ENCODE measurements at places on chromosomes 13 and 19. TPM values are rescaled to one million over a fixed set of nuclear protein-coding genes. Genes with fewer than 3 reads are reported as not detected.

The CYP2A6 gene
- total RNA-seq: not detected

- no peak for DNase-seq
Measured at GRCh38 chr13:24273926-24274325, 35.5 kb upstream of the C1QTNF9 start.

The PGLYRP1 gene
- total RNA-seq: not detected

- DNase-seq: no peak
Measured at GRCh38 chr13:44197791-44198770, 175.5 kb upstream of the SERP2 start.

DNA sequence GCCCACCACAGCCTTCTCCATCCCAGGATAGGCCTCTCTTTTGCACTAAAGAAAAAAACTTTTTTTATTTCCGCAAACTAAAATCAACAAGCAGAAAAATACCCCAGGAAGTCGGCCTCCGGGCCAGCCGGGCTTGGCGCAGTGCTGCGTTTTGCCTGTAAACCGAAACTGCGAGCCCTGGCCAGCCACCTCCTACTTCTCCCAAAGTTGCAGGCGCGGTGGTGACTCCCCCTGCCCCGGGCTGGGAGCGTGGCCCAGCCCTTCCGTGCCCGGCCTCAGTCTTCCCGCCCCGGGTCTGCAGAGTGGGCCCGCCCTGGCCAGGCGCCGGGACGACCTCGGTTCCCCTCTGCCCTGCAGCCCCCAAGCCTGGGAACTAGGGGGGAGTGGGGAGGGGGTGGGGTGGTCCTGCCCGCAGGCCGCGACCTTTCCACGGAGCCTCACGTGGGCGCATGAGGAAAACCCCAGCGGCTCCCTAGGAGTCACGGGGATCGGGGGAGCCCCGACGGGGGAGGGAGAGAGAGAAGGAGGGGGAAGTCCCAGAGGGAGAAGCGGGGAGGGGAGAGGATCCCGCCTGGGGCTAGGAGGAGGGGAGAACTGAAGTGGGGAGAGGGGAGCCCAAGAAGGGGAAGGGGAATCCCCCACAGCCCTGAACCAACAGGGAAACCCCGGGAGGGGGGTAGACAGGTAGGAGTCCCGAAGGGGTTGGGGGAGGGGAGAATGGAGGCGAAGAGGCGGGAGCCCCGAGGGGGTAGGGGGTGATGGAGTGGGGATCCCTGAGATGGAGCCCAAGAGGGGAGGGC is 3.0 kb downstream of the GADD45B start:
- peak; percentile 78 for DNase-seq

DNA sequence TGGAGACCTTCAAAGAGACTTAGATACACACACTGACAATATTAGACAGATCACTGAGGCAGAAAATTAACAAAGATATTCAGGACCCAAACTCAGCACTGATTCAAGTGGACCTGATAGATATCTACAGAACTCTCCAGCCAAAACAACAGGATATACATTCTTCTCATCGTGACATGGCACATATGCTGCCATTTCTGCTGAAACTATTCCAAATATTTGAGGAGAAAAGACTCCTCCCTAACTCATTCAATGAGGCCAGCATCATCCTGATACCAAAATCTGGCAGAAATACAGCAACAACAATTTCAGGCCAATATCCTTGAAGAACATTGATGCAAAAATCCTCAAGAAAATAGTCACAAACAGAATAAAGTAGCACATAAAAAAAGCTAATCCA is 53.3 kb downstream of the TRPC4 start:
- DNase-seq: no peak

DNA sequence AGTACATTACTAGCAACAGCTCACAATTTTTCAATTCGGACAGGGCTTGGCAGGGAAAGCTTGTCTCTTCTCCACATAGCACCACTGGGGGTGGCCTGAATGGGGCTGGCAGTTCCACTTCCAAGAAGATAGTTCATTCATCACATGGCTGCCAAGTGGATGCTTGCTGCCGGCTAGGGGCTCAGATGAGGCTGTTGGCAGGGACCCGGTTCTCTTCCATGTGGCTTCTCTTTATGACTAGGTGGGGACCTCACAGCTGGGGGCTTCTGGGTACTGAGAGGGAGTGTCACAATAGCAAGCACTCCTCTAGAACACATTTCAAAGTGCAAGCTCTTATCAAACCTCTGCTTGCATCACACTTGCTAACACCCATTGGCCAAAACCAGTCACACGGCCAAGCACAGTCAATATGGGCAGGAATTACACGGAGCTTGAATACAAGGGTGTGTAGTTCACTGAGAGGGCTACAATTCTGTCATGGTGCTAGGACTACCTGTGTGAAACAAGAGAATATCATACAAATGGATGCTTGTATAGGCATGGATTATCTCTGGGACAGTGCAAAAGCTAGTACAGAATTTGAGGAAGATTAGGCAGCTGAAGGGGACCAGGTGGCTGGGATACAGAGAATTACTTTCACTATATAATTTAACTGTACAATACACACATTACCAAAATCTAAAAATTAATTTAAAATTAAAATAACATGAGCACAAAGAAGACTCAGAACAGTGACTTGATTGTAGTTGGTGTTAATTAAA is 32.3 kb downstream of the ATP7B start:
- DNase-seq: no peak

- DNase-seq: no peak
Measured at GRCh38 chr13:34719060-34719875, 222.8 kb upstream of the NBEA start.

GRCh38 chr13:106561551-106562170 is 6.3 kb downstream of the ARGLU1 start:
- no peak for DNase-seq

GRCh38 chr19:30437869-30438268 is 65.7 kb downstream of the ZNF536 start:
- DNase-seq: no peak

GRCh38 chr13:105213512-105213911 is 1322.0 kb downstream of the EFNB2 start:
- no peak for DNase-seq

- no peak for DNase-seq
Measured at GRCh38 chr13:96428911-96429310, 339.0 kb downstream of the HS6ST3 start.

GRCh38 chr19:2768365-2769132 is 14.5 kb downstream of the SGTA start:
- DNase-seq: no peak

DNA sequence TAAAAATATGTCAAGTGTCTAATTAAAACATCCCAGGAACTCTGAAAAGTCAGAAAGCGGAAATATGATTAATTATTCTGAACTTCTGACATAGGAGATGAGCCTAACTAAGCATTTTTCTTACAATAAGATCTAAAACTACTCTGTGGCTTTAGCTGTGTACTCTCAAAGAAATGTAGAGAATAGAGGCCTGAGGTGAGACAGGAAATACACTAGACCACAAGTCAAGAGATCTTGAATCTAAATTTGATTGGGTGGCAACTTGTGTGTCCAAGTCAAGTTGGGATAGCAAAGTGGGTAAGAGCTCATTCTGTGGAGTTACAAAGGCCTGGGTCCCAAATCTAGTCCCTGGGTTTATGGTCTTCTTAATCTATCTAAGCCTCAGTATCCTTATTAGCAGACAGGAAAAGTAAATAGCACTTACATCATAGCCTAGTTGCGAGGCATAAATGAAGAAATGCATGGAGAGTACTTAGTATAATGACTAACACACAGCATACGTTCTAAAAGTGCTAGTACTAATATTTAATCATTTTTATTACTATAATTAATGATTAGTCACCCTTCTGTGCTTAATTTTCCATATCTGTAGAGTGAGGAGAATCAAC is 9.4 kb upstream of the LRRC63 start:
- DNase-seq: no peak

- peak; percentile 27 for DNase-seq
Measured at GRCh38 chr19:55257461-55258420, 1.1 kb downstream of the PPP6R1 start.

DNA sequence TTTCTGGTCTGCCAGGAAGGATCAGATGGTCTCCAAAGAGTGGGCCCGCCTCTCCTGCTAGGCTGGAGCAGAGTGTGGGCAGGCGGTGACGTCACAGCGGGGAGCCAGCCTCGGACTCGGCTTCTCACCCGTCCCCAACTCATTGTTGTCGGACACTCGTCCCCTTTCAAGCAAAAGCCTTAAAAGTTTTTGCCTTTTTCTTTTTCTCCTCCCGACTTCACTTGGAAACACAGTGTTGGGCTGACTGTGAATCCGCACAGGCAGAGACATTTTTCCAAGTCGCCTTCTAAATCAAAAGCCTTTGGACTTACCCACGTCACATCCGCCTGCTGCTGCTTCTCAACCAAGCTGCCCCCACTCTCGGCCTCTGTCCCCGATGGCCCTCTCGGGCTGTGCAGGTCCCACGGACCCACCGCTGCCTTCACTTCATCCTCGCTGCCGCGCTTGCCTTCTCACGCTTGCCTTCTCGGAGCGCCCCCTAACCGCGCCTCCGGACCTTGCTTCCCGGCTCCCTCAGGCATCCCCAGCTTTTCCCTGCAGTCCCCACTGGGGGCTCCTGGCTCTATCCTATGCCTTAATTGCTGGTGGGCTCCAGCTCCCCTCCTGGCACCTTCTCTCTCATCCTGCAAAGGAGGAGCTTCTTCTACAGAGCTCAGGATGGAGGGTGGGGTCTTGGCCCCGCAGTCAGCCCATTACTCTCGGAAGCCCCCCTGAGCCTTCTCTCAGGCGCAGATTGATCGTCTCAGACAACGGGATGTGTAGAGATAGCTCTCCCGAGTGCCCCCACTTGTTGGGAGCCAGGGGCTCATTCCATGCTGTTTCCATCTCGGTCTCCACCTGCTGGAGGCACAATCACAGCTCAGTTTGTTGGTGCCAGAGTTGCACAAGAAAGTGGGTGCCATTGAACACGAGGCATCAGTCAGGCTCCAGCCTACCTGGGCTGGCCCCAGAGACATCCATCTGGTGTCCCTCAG is 3.9 kb upstream of the ZNF135 start:
- DNase-seq: no peak

The SLC5A5 gene
- total RNA-seq: not detected

The HAUS8 gene
- total RNA-seq: 11.5 TPM

DNA sequence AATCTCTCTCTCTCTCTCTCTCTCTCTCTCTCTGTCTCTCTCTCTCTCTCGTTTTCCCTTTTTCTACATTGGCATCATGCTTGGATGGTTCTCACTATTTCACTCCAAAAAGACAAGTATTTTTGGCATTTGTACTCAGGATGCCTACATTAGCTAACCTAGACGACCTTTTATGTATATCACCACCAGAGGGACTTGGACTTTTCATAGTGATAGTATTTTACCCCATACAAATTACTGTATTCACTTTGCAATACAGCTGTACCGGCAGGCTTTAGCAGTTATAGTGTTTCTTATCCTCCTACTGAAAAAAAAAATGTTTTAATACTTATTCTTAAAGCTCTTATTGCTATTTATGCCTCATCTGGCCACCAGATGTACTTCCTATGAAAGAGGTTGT is 687.2 kb upstream of the KLHL1 start:
- DNase-seq: no peak

The ZNF729 gene
- not detected for total RNA-seq

DNA sequence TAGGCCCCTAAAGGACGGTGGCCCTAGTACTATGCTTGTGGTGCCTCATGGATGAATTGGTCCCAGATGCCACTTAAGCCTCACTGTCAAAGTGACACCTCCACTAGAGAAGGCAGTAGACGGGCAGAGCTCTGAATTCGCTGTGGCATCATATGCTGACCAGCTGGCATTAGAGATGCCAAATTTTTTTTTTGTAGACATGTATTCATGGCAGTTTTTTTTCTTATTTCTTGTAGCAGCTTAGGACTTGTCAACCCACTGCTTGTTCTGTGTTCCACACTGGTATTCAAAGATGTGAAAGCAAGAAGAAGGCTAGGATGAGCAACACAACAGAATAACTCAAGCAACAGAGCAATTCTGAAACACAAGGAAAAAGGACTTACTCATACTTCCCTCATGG is 212.5 kb downstream of the DLEU7 start:
- DNase-seq: no peak

- DNase-seq: no peak
Measured at GRCh38 chr13:111663953-111664421, 343.5 kb downstream of the TEX29 start.

- no peak for DNase-seq
Measured at GRCh38 chr19:11763117-11763516, 3.7 kb upstream of the ZNF441 start.

- no peak for DNase-seq
Measured at GRCh38 chr19:16369664-16370576, 45.3 kb downstream of the KLF2 start.

DNA sequence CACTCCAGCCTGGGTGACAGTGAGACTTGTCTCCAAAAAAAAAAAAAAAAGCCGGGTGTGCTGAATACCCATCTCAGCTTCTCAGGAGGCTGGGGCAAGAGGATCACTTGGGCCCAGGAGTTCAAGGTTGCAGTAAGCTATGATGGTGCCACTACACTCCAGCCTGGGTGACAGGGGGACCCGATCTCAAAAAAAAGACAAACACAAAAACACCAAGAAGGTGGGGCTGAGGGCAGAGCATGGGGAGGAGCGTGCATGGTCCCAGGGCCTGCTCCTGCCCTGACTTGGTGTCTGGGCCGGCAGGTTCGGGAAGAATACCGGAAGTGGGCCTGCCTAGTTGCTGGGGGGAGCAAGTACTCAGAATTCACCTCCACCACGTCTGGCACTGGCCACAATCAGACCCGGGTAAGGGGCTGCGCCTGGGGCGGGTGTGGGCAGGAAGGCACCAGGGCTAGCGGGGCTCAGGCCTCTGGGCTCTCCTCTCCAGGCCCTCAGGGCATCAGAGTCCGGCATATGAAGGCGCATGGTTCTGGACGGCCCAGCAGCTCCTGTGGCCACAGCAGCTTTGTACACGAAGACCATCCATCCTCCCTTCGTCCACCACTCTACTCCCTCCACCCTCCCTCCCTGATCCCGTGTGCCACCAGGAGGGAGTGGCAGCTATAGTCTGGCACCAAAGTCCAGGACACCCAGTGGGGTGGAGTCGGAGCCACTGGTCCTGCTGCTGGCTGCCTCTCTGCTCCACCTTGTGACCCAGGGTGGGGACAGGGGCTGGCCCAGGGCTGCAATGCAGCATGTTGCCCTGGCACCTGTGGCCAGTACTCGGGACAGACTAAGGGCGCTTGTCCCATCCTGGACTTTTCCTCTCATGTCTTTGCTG is 11.3 kb downstream of the DDX39A start:
- DNase-seq: no peak

The TRPM4 gene
- total RNA-seq: 2.1 TPM

The SSC5D gene
- 1.4 TPM for total RNA-seq

- peak; percentile 35 for DNase-seq
Measured at GRCh38 chr19:23283925-23284324, 33.7 kb upstream of the ZNF724 start.

DNA sequence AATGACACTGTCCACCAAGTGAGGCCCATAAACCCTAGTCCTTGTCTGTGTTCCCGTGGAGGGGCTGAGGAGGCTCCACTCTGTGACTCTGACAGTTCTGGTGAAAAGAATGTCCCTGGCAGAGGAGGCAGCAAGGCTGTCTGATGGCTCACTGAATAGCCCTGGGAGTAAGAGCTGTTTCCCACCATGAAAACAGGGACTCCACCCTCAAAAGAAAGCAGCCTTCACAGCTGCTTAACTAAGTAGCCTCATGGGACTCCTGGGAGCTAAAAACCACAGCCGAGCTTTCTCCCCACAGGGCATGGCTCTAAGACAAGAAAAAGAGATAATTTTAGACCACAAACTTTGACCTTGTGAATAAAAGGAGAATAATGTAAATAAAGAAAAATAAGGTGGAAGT is 135.1 kb upstream of the FRY start:
- peak; percentile 46 for DNase-seq

All from Daoy (cell line).